Breast epithelium (tissue), 4 donors: ENCODE measurements at places on chromosomes 2 and 18. TPM values are rescaled to one million over a fixed set of nuclear protein-coding genes. Genes with fewer than 3 reads are reported as not detected.

DNA sequence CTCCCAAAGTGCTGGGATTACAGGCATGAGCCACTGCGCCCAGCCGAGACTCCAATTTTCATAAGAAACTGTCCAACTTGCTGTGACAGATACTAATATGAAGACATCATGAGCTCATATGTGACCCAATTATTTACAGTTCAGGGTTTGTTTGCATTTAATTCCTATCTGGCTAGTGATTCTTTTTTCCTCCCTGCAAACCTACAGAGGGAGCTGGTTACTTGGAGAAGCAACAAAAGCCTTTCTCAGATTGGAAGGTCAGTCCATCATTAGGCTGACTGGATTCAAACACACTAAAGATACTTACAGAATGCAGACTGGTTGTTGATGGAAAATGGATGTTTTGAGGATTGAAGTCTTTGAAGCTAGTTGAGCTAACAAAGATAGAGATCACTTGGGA, 176.4 kb downstream of the ANKRD44 start:
- no peak for DNase-seq

DNA sequence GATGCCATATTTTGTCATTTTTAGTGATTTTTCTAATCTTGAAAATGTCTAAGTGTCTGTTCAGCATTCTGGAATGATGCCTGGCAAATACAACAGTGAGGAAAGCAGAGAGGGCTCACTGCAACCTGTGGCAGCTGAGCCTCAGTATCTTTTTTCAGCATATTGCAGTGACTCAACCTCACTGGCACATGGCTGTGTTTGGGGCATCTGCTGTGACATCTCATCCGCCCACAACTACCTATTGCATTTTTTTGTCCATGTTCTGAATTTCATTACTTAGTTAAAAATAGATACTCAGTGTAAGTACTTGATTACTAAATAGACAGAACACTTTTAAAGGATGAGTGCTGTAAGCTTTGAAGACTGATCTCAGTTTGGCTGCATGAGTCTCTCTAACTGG, 10.7 kb downstream of the BABAM2 start:
- DNase-seq, result no peak

- DNase-seq, result no peak
Measured at GRCh38 chr2:9045595-9045994, 42.1 kb upstream of the MBOAT2 start.

DNA sequence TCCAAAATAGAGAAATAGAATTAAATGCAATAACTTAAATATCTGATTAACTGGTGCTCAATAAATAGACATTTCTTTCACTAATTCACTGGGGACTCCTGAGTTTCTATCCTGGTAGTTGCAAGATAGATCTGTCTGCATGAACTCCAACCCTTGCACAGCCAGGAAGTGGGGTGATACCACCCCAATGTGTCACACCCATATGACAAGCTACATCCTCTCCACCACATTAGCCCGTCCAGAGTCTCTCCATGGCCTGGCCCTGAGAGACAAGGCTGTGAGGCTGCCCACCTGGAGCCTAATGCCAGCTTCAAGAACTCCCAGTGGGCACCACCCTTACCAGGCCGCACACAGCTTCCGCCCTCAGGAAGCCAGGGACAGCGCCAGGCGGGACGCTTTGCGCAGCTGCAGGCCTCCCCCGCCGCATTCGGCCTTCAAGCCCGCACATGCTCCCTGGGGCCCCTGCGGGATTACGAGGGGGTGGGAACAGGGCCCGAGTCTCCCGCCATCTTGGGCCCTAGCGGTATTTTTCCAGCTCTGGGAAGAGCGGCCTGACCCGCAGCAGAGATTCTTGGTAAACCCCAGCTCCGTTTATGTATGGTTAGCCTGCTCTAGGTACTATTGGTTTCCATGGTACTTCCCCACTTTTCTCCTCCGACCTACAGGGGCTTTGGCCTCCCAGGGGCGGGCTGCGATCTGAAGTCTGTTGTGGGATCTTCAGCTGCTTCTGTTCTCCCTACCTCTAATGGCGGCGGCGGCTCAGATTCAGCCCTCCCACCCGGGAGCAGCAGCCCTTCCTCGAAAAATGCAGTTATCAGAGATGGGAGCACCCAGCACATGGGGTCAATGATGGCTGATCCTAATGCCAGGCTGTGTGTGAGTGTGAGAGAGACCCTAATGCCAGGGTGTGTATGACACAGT, at the start of gene TDRD15:
TDRD15 (plus strand) TSS at position 496 of the 921 bp plus-strand sequence. CDS start 13,500 bp downstream, outside the sequence.
- DNase-seq, result no peak

DNA sequence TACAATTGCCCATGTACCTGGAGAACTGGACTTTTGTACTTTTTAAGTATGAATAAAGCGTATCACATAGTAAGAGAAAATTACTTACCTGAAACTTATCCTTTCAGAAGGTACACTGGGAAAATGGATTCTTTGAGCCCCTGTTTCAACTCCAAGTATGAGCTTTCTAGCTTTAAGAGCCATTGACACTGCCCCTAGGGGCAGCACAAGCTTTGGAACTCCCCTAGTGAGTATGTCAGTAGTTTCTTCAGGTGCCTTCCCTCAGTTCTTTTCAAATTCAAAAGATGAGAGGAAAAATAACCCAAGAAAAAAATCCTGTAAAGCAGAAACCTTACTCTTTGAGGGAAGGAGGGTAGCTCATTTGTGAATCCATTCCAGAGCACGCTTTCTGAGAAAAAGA, 124.1 kb downstream of the MEMO1 start:
- no peak for DNase-seq

DNA sequence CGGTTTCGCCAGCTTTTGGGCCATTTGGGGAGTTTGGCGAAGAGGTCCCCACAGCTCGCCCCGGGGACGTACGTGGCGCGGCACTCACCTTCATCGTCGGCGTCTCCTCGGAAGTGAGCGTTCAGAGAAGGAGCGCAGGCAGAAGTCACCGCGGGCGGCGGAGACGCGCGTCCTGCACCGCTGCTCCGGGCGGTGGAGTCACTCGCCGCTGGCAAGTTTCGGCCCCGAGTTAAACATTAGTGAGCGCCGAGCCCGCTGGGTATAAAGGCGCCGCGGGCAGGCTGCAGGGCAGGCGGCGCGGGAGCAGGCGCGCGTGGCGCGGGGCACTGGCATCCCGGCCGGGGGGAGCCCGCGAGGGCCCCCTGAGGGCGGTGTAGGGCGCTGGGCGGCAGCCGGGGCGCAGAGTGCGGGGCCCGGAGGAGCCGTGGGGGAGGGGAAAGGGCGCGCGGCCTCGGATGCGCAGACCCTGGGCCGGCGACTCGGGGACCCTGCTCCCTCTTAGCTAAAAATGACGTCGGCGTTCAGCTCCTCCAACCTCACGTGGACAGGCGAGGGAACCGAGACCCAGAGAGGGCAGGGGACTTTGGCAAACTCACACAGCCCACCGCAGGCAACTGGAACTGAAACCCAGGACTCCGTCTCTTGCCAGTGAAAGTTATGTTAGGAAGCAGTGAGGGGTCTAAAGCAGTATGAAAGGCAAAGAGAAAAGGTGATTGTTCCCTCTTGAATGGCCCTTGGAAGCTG, at the start of gene DPP4:
DPP4 (minus strand) TSS at position 328 of the 744 bp plus-strand sequence; CDS start at position 94, 234 bp downstream.
- no peak for DNase-seq

DNA sequence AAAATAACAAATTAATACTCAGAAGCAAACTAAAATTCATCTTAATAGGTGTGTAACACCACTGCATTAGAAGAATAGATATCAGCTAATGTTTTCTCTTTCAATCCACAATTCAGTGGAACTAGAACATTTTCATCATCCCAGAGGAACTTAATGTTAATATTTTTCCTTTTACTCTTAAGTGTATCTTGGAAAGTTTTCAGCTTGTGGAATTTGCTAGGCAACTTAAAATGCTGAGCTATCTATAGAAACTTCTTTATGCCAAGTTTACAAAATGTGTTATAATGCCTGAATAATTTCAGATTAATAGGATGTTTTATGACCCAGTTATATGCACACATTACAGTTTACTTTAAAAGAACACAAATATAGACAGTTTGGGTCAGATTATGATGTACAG, 86.6 kb upstream of the FAM237A start:
- DNase-seq, result no peak

- DNase-seq, result no peak
Measured at GRCh38 chr2:108139521-108139920, 100.2 kb upstream of the SULT1C3 start.

- DNase-seq, result no peak
Measured at GRCh38 chr2:120620025-120620793, 115.5 kb upstream of the GLI2 start.

GRCh38 chr2:74821177-74822126, 12.5 kb upstream of the HK2 start:
- no peak for DNase-seq

GRCh38 chr2:85797921-85798320, 44.1 kb downstream of the ATOH8 start:
- DNase-seq, result no peak

DNA sequence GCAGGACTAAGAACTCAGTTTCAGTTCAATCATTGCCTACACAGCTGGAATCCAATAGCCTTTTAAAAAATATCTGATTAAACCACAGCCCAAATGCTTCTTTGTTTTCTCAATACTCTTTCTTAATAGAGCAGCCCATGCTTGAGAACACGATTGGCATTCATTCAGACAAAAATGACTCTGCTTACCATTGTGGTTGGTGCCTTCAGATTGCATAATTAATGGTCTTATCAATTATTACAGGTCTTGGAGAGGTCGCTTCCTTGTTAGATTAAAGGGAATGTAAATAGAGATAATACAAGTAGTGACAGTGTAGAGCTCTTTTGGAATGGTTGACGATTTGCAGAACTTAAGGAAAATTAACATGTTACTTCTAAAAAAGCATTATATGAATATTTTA, 107.2 kb downstream of the RNF152 start:
- no peak for DNase-seq

- DNase-seq, result no peak
Measured at GRCh38 chr2:232292395-232293154, 86.0 kb upstream of the ALPP start.

GRCh38 chr2:69298862-69299261, 88.2 kb downstream of the GFPT1 start:
- no peak for DNase-seq

DNA sequence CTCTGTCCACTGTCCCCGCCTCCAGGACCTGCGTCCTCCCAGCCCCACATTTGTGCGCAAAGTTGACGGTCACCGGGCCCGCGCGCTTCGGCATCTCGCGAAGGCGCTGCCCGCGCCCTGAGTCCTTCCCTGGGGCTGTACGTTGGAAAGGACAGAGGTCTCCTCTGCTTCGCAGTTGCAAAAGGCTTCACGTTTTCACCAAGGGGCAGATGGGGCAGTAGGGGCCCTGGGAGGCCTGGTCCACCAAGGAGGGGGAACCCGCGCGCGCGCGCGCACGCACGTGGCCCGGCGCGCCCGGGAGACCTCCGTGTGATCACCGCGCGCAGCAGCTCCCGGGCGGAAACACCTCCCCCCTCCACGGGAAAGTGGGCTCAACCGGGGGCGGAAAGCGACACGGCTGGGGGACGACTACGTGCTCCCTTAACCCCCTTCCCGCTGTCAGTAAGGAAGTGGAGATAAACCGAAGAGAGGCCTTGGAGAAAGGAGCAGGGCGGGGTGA, 21.9 kb downstream of the TEX44 start:
- DNase-seq, result no peak

- no peak for DNase-seq
Measured at GRCh38 chr2:12636837-12637581, 79.7 kb upstream of the TRIB2 start.

DNA sequence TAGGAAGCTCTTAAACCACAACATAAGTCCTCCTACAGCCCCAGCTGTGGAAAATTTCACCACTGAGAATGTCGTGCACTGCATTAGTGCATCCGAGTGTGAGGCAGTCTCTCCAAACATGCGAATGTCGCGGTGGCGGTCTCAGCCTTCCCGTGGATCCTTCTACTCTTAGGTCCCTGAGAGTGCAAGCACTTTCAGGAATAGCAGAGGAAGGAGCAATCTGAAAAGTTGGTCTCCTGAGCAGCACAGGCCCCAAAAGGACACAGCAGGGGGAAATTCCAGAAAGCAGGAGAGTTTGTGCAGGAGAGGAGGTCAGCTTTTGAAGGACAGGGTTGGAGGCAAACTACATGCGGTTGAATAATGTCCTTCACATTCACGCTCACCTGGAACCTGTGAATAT, 440.5 kb upstream of the SMIM21 start:
- no peak for DNase-seq

- DNase-seq, result no peak
Measured at GRCh38 chr2:133456156-133456555, 112.1 kb downstream of the NCKAP5 start.

DNA sequence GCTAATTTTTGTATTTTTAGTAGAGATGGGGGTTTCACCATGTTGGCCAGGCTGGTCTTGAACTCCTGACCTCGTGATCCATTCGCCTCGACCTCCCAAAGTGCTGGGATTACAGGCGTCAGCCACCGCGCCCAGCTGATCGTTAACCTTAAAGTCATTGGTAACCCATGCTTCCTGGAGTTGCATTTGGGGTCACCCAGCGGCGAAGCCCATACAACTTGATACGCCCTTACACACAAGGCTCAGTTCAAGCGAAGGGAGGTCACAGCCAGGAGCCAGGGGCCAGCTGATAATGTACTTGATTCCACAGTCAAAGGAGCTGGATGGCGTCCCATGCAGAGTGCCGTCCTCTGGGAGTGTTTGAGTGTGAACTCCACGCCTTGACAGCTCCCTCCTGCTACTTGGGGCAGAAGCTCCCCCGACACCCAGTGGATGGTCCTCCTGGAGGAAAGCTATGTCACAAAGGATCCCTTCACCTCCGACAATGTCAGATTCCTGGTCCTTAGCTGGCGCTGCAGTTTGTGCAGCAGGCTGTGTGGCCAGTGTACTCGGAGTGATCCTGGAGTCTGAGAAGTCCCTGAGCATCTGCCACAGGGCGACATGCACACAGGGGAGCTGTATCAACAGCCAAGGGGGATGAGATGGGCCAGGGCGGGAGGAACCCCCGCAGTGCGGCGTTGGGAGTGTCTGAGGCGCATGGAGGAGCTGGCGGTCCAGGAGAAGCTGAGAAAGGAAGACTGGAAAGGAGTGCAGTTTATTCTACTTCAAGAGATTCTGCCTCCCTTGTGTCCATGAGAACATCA, 7.9 kb downstream of the CLHC1 start:
- DNase-seq, result no peak

- no peak for DNase-seq
Measured at GRCh38 chr2:31979018-31979417, 31.8 kb downstream of the MEMO1 start.

GRCh38 chr2:38754506-38754905, 3.3 kb upstream of the SRSF7 start:
- DNase-seq, result no peak

- DNase-seq, result no peak
Measured at GRCh38 chr2:88067189-88067588, 436 bp upstream of the SMYD1 start.

Gene PFN4
- not detected for total RNA-seq

Gene ABCG8
- total RNA-seq, result not detected

Gene CXCR2
- total RNA-seq, result 0.16 TPM

Gene DGUOK
- 42.3 TPM for total RNA-seq

Gene KYNU
- total RNA-seq, result 13.1 TPM

Gene CYS1
- 1.3 TPM for total RNA-seq

Gene STARD6
- not detected for total RNA-seq

Gene SERPINB4
- total RNA-seq, result 0.66 TPM
